ENCODE measurements at places on chromosomes 7 and 10. TPM values are rescaled to one million over a fixed set of nuclear protein-coding genes. Genes with fewer than 3 reads are reported as not detected.
A peak's percentile ranks its signal among the peaks of the same experiment; 100 is the strongest.

- DNase-seq, result no peak
Observed at GRCh38 chr7:96430356-96430755, 108.5 kb upstream of the SLC25A13 start.

DNA sequence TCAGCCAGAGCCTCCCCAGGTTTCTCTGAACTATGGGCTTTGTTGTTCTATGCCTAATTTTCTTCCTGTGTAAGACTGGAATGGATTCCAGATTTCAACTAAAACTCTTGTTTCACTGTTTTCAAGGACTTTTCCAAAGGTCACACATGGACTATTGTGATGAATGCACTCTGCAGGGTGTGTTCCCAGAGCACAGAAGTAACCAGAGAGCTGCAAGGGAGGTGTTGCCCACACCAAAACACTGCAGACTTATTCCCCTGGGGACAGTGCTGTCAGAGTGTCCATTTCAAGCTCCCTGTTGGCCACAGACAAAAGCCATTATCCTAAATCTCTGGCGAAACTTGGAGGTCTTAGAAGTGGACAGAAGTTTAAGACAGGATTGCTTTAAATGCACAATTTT, 231.6 kb downstream of the TRIL start:
- DNase-seq, result no peak

DNA sequence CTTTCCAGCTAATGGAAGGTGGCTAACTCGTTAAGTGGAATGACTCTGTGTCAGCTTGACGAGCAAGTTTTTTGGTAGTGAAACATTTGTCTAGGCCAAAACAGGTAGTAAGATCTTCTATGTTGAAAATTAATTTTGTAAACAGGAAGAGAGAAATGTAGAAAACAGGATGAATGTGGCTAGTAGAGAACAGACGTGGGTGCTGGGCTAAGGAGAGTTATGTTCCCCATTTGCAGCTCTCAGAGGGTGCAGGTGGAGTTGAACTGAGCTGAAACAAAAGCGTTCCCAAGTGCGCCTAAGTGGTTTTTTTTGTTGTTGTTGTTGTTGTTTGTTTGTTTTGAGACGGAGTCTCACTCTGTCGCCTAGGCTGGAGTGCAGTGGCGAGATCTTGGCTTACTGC, 59.5 kb upstream of the SRPK2 start:
- DNase-seq, result no peak

DNA sequence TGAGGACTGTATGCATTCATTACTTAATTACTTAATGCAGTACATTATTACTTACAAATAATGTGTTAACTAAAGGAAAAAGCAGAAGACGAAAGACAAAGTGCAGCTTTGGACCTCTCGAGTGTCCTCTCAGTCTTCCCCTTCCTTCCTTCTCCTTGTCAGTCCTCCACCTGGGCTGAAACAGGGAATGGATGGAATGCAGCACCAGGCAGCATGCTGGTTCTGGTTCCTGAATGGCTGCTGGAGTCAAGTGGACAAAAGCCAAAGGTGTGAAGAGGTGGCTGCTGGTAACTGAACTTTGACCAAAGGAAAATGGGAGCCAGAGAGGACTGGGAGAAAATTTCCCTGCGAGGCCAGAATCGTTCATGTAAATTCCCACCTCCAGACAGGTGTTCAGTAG, 179.5 kb downstream of the GPAM start:
- no peak for DNase-seq

DNA sequence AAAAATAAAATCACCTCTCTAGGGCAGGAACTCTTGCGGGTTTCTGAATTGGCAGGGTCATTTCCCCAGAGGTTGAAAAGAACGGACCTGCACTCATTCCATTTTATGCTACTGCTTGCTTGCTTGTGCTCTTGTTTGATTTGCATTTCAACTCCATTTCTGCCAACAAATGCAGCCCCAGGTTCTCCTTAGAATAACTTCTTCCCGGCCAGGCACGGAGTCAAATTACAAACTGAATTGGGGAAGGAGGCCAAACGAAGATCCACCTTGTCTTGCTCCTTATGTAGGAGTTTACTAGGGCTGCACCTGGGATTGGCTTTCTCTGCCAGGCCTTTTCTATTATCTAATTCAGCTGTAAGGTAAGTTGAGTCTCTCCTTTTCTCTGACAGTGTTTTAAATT, 79.6 kb downstream of the HGF start:
- DNase-seq, result no peak

- DNase-seq, result no peak
Observed at GRCh38 chr7:96319439-96319838, 2.5 kb downstream of the SLC25A13 start.

- DNase-seq, result no peak
Observed at GRCh38 chr7:55873765-55874164, 11.2 kb upstream of the SEPTIN14 start.

- no peak for DNase-seq
Observed at GRCh38 chr10:92702301-92702916, 12.7 kb downstream of the HHEX start.

GRCh38 chr7:155992107-155992506, 179.8 kb upstream of the SHH start:
- DNase-seq, result no peak

GRCh38 chr7:5665094-5666025, 116.1 kb downstream of the RNF216 start:
- peak; percentile 61 for DNase-seq

GRCh38 chr7:101993311-101993710, 175.9 kb downstream of the CUX1 start:
- DNase-seq, result no peak

- peak; percentile 27 for DNase-seq
Observed at GRCh38 chr7:100875356-100875751, 451 bp downstream of the SRRT start.

- no peak for DNase-seq
Observed at GRCh38 chr7:155682484-155682883, 38.0 kb downstream of the RBM33 start.

DNA sequence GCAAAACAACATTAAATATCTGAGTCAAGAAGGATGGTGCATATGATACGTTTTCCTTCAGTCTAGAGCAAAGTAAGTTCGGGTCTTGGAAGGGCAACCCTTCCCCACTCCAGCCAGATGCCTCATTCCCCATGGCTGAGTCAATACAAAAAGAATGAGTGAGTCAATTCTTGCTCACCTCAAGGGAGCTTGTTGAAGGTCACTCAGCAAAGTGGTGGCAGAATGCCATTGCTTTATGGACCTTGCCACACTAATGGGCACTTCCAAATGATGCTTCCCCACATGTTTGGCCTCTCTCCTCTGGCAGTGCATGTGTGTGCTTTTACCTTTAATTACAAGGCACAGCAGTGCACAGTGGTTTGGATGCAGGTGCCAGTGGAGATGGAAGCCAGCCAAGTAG, 296.5 kb downstream of the SORCS3 start:
- peak; percentile 66 for DNase-seq

DNA sequence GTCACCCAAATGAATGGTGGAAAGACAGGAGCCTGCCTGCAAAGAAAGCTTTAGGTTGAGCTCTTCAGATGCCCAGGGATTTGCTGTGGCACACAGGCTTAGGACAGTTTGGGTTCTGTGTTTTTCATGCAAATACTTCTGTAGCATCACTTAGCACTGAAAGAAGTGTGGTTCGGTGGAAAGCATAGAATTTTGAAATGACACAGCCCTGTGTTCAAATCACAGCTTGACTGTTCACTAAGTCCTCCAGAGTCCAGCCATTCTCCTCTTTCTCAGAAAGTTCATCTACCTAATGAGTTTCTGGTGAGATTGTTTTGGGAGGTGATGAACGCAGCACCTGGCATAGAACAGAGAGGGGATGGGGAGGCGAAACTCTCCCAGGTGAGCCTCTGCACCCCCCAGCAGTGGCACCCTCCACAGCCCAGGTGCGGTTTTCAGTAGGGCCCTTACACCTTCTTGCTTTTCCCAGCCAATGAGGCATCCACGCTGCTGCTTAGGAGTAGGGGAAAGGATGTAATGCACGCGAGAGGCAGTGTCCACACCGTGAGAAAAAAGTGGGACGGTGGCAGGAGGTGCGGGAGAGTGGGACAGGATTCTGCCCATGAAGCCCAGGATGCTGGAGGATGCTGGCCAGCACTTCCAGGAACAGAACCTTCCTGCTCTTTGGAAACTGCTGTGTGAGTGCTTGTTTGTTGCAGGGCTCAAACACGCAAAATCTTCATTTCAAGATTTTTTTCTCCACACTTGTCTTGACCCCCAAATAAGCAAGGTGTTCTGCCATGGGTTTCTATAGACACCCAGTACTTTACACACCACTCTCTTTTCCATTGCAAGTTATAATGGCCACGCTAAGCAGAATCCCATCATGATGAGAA, 11.6 kb downstream of the EN2 start:
- no peak for DNase-seq

DNA sequence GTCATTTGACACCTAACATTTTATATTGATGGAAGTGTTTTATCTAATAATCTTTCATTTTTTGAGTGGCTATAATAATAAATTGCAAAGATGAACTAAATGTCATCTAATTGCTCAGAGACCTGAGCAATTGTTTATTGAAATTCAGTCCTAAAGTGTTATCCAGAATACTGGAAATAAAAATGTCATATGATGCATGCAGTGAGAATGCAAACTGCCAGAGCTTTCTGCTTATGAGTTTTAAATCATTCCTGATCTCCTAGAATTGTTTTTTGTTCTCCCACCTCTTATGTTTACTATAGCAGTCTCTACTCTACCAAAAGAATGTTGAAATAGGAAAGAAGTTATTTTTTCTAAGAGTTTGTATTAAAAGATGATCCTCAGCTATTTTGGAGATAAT, 116.7 kb downstream of the FOXP2 start:
- no peak for DNase-seq

The CTNNA3 gene
- not detected for total RNA-seq

The HGF gene
- total RNA-seq, result not detected

The INMT gene
- not detected for total RNA-seq

The CYP2C19 gene
- not detected for total RNA-seq

The XPNPEP1 gene
- total RNA-seq, result 127 TPM

The CPEB3 gene
- total RNA-seq, result 1.2 TPM

The GRID1 gene
- not detected for total RNA-seq
